Hematopoietic multipotent progenitor cell treated with erythropoietin and hydrocortisone succinate and interleukin-3 and kit ligand, for 8 days (in vitro differentiated cells): ENCODE measurements at places on chromosomes 13 and 19.

DNA sequence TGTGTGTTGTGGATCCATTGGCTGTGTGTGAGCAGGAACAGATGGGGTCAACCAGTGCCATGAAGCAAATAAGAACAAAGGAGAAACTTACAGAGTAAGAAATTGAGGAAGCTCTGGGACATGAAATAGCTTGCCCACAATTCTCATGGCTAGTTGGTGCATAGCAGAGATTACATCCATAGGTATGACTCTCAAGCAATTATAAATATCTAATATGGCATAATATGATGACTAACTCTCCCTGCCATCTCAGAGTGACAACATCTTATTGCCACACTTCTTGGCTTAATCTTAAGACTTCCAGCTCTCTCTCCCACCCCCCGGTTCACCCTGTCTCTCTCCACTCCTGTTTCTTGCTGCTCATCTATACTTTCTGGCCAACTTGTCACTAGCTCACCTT, 53.3 kb downstream of the OXGR1 start:
- DNase-seq = no peak

- no peak for DNase-seq
These were observed 139.6 kb upstream of the HTR2A start for GRCh38 chr13:47036294-47037008.

DNA sequence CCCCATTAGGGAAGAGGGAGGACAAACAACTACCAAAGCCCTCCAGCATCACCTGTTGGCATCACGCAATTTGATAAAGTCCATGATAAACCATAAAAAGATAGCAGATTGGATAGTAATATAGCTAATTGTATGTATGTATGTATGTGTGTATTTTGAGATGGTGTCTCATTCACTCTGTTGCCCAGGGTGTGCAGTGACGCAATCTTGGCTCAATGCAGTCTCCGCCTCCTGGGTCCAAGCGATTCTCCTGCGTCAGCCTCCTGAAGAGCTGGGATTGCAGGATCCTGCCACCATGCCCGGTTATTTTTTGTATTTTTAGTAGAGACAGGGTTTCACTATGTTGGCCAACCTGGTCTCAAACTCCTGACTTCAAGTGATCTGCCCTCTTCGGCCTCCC, 74.6 kb upstream of the RNF113B start:
- no peak for DNase-seq

GRCh38 chr13:74895042-74895796, 586.8 kb downstream of the TBC1D4 start:
- no peak for DNase-seq

DNA sequence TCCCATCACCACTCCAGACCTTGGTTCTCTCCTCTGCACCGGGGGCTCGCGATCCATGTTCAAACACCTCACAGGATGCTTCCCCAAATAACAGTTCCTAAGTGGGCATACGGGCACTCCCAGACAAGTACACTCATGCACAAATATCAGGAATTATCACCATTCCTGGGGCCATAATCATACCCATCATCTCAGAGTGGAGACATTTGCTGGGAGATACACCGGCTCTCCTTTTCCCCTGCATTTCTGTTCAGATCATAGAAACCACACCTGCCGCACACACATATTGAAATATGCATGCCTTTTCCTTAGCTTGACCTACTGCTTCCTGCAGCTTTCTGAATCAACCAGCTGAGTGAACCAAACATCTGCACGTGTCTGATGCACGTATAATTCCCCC, 33.9 kb upstream of the MBNL2 start:
- DNase-seq = no peak

- no peak for DNase-seq
These were observed 51.8 kb downstream of the F2RL3 start for GRCh38 chr19:16940626-16941025.

- no peak for DNase-seq
These were observed 4.3 kb downstream of the FOSB start for GRCh38 chr19:45471931-45472562.

- DNase-seq = peak; percentile 61
These were observed 15.8 kb downstream of the GPR180 start for GRCh38 chr13:94617389-94618000.

DNA sequence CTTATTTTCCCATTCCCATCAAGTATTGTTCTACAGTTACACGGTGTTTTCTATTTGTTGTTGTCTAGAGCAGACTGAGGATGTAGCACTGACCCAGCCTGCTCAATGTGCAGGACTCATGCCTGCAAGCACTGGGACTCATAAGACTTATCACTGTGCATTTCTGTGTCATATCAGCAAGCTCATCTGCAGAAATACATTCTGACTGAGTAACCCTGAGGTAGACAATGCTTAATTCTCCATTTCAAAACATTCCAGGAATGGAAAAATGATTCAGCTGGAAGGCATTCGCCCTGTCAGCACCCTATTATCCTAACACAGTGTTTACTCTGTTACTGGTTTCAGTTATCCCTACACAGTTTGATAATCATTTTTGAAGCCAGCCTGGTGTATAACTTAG, 2506.4 kb downstream of the PCDH9 start:
- DNase-seq = no peak

- no peak for DNase-seq
These were observed 129.8 kb downstream of the URI1 start for GRCh38 chr19:30071871-30072270.

- peak; percentile 96 for DNase-seq
These were observed 20.3 kb downstream of the LNX2 start for GRCh38 chr13:27599845-27600553.

- DNase-seq = peak; percentile 62
These were observed 84.0 kb downstream of the MZT1 start for GRCh38 chr13:72643311-72643989.

GRCh38 chr13:40271271-40271885, 395.1 kb downstream of the FOXO1 start:
- no peak for DNase-seq

- DNase-seq = no peak
These were observed 75.2 kb upstream of the UBAC2 start for GRCh38 chr13:99125326-99125915.

- DNase-seq = no peak
These were observed 80.8 kb downstream of the KL start for GRCh38 chr13:33096886-33097605.

DNA sequence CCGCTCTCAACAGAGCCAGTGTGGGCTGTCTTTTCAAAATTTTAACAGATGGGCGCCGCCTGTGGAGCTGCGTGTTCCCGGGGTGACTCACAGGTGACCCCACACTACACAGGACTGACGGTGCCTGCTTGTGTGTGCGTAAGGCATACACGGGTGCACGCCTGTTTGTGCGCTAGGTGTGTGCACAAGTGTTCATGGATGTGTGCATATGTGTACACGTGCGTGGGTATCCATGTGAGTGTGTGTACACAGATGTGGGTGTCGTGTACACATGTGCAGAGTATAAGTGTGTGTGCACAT, 92.7 kb upstream of the SOX1 start:
- no peak for DNase-seq

GRCh38 chr13:87792878-87793277, 121.7 kb downstream of the SLITRK5 start:
- DNase-seq = no peak

DNA sequence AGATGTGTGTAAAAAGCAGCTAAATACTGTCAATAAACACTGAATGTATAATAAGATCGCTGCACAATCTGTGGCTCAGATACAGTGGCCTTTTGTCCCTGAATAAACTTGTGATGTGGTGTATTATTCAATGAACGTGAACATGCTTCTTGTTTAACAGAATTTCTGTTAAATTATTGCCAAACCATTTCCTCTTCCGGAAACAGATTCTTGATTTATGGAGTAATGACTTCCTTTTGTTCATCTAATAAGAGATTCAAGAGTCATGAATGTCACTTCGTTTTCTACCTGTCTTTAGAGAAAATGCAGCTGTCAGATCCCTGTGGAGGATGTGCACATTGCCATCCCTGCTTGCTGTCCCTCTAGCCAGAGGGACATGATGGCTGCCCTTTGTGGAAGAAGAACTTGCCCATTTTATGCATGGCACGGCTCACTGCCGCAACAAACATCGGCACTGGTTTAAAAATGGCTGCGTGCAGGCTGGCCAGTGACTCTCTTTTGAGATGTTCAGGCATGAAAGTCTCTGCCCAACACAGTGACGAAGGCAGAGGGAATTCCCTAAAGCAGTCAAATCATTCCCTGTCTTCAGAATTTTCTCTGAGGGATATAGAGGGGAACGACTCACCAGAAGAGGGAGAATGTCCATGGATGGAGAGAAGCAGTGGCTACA, 3.1 kb upstream of the TNFSF13B start:
- no peak for DNase-seq

- DNase-seq = no peak
These were observed 64.9 kb upstream of the HTR2A start for GRCh38 chr13:46961719-46962118.
